Kidney capillary endothelial cell (primary cell): ENCODE measurements at places on chromosomes 2 and 18.

GRCh38 chr2:7961550-7961949, 720.3 kb upstream of the ID2 start:
- no peak for DNase-seq

DNA sequence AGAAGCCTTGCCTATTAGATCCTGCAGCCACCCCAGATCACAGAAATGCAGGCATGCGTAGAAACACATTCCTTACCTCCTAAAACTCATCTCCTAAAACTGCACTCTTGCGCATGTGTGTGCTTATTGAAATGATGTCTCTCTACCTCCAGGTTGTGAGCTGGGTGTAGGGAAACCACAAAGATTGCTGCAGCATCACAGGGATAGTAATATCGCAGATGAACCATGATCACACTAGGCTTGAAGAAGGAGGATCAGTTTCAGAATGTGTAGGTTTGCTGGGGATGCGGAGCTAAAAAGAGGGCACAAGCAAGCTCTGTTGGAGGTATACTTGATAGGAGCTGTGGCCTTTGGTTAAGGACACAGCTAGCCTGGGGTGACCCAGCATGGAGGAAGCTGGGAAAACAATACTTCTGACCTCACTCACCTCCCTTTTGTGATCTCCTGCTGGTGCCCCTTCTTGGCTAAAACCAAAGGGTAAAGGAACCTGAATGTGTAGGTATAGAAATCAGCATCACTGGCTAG, 118.8 kb downstream of the SETBP1 start:
- DNase-seq = no peak

- no peak for DNase-seq
Observed at GRCh38 chr2:42327125-42327524, 33.9 kb downstream of the COX7A2L start.

DNA sequence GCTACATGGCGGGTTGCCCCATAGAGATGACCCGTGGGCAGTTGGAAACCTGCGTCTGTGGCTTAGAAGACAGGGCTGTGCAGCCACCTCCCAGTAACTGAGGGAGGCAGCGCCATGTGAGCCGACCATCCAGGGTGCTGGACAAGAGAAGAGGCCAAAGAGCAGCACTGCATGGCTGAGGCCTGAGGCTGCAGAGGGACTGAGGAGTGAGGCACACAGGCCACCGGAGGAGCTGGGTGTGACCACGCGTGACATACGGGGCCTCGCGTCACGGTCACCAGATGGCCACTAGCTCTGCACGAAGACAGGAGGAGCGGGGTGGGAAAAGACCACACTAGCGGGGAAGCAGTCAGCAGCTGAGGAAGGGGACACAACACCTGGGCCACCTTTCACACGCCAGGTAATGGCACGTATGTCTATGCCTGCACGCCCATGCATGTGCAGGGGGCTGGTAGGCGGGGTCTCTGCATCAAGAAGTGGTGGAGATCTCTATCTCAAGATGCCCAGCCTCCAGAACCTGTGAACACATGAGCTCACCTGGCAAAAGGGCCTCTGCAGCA, 61.4 kb downstream of the NDUFA10 start:
- DNase-seq = no peak

GRCh38 chr2:181036848-181037603, 56.6 kb downstream of the UBE2E3 start:
- DNase-seq = peak; percentile 48

DNA sequence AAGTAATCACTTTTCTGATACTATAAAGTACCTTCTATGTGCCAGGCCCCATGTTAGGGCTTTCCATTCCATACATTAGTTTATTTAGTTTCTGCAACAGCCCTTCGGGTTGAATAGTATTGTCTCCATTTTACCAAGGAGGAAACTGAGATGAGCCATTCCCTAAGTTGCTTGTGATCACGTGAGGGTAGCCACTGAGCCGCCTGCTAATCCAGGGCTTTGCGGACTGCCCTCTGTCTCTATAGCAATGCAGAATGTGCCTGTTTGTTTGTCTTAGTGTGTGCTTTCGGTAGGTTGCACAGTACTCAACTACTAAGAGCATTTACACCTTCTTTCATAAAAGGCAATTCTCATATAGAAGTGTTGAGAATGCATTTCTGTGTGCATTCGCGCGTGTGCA, 5.0 kb downstream of the EMILIN2 start:
- no peak for DNase-seq

- DNase-seq = no peak
Observed at GRCh38 chr2:228527197-228527881, 345.9 kb upstream of the SPHKAP start.

DNA sequence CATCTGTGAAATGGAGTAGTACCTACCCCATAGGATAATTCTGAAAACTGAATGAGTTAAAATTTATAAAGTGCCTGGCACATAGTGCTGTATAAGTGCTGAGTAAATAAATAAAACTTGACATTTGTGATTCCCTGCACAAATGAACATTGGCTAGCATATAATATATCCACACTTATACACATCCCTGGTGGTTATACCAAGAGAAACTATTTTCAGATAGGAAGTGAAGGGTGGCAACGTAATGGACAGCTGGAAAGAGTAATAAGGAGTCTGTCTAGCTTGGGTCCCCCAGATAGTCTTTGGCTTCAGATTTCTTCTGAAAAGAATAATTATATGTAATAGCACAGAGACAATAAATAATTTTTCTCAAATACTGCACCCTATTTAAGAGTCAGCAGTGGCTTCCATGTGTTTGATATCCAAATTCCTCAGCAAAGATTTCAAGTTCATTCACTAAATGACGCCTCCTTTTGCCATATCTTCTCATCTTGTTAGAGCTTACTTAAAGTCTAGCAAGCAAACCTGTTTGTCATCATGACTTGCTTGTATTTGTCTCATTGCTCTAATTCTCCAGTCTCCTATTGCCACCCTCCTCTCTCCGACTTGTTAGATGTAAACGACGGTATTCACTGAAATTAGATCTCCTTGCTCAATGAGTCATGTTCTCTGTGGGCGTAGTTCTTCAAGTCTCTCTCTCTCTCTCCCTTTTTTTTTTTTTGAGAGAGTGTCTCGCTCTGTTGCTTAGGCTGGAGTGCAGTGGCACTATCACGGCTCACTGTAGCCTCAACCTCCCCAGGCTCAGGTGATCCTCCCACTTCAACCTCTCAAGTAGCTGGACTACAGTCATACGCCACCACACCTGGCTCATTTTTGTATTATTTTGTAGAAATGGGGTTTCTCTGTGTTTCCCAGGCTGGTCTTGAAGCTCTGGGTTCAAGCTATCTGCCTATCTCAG, 8.7 kb upstream of the ADGRF3 start:
- DNase-seq = no peak

- no peak for DNase-seq
Observed at GRCh38 chr2:43110442-43110871, 115.9 kb downstream of the ZFP36L2 start.

DNA sequence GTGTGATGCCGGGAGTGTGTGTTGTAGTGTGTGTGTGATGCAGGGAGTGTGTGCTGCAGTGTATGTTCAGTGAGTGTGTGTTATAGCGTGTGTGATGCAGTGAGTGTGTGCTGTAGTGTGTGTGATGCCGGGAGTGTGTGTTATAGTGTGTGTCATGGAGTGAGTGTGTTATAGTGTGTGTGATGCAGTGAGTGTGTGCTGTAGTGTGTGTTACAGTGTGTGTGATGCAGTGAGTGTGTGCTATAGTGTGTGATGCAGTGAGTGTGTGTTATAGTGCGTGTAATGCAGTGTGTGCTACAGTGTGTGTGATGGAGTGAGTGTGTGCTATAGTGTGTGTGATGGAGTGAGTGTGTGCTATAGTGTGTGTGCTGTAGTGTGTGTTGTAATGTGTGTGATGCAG, 182.1 kb upstream of the SOX11 start:
- DNase-seq = no peak

- DNase-seq = peak; percentile 24
Observed at GRCh38 chr2:85390941-85391669, 19.1 kb downstream of the CAPG start.

DNA sequence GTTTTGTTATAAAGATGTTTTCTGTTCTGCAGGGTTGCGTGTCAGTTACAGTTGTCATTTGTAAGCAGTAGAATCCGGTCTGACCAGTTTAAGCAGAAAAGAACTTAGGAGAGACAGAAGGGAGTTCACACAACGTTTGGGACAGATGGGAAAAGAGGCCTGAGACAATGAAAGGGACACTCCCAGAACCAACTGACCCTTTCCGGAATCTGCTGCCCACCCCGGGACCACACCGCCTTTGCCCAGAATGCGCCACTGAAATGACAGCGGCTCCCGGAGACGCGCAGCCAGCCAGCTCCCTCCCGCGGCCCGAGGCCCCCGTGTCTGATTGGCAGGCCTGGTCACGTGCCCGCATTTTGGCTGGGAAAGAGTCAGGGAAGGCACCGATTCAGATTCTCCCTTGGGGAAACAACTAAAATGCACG, 244.6 kb downstream of the BCL2 start:
- peak; percentile 40 for DNase-seq

DNA sequence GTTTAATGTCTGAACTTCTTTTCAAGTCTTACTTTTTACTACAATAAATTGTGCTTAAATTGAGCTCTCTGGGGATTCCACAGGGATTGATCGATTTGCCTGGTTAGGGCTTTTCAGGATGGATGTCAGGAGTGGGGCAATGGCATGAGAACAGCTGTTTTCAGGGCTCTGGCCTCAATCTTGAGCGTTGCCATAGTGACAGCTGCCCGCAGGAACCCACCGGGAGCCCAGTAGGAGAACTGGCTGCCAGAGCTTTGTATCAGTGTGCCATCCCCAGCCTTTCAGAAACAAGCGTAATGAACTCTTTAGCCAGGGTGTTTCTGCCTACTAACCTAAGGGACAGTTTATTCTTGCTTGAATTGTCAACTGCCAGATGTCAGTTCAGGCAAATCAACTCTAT, 93.5 kb downstream of the GALNT3 start:
- DNase-seq = no peak

- no peak for DNase-seq
Observed at GRCh38 chr2:149355716-149356422, 25.5 kb downstream of the LYPD6 start.

GRCh38 chr2:216008387-216008786, 5.0 kb downstream of the MREG start:
- DNase-seq = no peak

GRCh38 chr2:202121532-202122162, 48.6 kb downstream of the KIAA2012 start:
- no peak for DNase-seq

- no peak for DNase-seq
Observed at GRCh38 chr18:41126541-41127235, 828.3 kb upstream of the PIK3C3 start.

- no peak for DNase-seq
Observed at GRCh38 chr2:187917535-187917934, 363.3 kb upstream of the TFPI start.

DNA sequence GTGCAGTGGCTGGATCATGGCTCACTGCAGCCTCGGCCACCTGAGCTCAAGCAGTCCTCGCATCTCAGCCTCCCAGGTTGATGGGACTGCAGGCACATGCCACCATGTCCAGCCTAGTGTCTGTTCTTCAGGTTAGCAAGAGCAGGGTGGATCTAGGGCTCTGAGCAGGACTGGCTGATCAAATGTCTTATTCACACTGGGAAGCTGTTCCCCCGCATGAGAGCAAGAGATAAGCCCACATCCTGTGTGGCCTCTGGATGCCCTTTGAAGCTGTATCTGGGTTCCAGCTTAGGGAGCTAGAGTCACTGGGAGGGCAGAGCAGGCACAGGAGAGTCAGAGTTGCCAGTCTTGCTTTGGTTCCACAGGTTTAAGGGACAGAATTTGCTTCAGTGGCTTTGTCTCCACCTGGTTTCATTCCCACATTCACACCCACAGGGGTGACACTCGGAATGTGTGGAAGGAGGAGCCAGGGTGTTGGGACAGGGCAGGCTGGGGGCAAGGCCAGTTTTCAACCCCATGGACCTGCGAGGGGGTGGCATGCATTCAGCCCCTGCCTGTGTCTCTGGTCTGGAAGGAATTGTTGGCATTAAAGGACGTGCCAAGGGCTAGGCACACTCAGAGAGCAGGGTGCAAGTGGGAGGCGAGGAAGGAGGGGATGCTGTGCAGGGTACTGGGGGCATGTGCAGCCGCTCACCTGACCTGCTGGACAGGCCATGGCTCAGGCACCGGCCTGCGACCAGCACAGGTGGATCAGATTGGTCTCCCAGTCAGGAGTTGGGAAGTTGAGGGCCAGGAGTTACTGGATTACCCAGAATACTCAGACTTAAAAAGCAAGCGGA, 24.5 kb downstream of the PTPN18 start:
- no peak for DNase-seq

DNA sequence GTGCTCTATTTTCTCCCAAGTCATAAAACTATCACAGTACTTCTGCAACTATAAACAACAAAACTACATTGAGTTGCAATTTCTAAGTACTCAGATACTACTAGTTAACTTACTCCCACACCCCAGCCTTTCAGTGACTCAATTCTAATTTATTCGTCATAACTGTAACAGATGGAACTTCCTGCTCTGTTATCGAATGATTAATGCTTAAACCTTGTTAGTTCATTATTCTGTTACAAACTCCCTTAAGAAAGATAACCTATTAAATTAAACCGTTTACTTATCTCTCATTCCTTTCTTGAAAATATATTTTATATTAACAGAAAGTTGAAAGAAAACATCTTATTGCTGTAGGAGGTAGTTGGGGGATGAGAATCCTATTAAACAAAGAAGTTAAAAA, 17.0 kb downstream of the TNFAIP6 start:
- DNase-seq = peak; percentile 70

- no peak for DNase-seq
Observed at GRCh38 chr2:86333378-86333777, 4.0 kb downstream of the REEP1 start.

GRCh38 chr2:36476411-36476810, 120.8 kb downstream of the CRIM1 start:
- no peak for DNase-seq

DNA sequence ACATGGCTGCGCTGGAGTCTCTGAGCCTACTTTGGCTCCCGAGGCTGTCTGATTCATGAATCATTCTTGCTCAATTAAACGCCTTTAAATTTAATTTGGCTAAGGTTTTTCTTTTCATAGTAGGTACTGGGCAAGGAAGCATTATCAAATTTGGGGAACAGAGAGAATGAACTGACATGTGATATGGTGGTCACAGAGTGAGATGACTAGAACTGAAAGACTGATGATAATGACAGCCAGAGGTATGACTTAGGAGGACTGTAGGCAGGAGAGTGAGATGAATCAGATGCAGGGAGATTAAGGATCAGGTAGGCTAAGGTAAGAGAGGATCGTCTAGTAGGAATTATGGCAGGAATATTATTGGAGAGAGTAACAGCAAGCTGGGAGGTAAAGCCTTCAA, 40.9 kb upstream of the ST8SIA3 start:
- no peak for DNase-seq

GRCh38 chr2:69926849-69927515, 12.1 kb downstream of the MXD1 start:
- DNase-seq = no peak

DNA sequence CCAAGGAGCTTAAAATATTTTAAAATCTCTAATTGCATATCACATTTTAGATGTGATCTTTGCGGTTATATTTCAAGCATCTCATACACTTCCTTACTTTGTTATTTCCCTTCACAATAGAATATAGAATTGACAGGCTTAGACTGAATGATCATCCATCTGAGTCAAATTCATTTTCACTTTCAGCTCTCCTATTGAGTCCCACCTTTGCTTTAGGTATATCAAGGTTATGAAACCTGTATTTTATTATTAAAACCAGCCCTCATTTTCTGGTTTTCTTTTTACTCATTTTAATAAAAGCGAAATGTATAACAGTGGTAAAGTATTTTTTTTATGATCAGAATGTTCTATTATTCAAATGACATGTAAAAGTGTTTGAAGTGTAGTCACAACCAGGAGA, 162.9 kb upstream of the KYNU start:
- no peak for DNase-seq
